ENCODE measurements at places on chromosomes 3 and 15. TPM values are rescaled to one million over a fixed set of nuclear protein-coding genes. Genes with fewer than 3 reads are reported as not detected.
A peak's percentile ranks its signal among the peaks of the same experiment; 100 is the strongest.

Gene CA12
- total RNA-seq: 237 TPM

Gene TATDN2
- 31.8 TPM for total RNA-seq

Gene CCR8
- 0.19 TPM for total RNA-seq

Gene SPINK8
- not detected for total RNA-seq

Gene TRH
- total RNA-seq: not detected

Gene FSIP1
- total RNA-seq: 2.4 TPM

DNA sequence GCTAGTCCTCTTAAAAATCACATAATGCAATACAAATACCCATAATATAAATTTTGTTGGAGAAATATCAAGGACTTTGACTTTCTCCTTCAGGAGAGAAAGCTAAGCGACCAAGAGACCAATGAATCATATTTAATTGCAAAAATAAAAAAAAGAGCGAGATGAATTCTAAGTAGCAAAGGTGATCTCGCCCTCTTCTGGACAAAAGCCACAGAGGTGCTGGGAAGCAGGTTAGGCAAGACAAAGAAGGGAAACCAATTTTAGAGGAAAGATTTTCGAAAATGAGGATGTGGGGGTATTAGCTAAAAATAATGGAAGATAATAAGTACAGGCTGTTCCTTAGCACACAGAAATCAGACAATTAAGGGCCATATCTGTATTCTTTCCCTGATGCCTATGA lies 111.4 kb upstream of the PLAAT1 start:
- no peaks in the 10 kb centered on the region for H3K27me3 ChIP-seq
- H3K4me3 ChIP-seq: no peak overlapping the region
- no peak for DNase-seq
- no peaks in the 10 kb centered on the region for H3K36me3 ChIP-seq

- peak overlapping the region; percentile 81 for H3K4me3 ChIP-seq
- H3K36me3 ChIP-seq: peaks cover 1% of the 10 kb centered on the region
- peaks cover 4% of the 10 kb centered on the region for H3K4me1 ChIP-seq
- DNase-seq: peak; percentile 92
- no peak overlapping the region for H3K27ac ChIP-seq
- H3K27me3 ChIP-seq: no peaks in the 10 kb centered on the region
Measured at GRCh38 chr3:48187579-48188265, 495 bp downstream of the CDC25A start.

- no peak for DNase-seq
- H3K36me3 ChIP-seq: no peaks in the 10 kb centered on the region
- H3K27me3 ChIP-seq: no peaks in the 10 kb centered on the region
- H3K4me3 ChIP-seq: no peak overlapping the region
Measured at GRCh38 chr15:94199725-94200124, 31.6 kb upstream of the MCTP2 start.

DNA sequence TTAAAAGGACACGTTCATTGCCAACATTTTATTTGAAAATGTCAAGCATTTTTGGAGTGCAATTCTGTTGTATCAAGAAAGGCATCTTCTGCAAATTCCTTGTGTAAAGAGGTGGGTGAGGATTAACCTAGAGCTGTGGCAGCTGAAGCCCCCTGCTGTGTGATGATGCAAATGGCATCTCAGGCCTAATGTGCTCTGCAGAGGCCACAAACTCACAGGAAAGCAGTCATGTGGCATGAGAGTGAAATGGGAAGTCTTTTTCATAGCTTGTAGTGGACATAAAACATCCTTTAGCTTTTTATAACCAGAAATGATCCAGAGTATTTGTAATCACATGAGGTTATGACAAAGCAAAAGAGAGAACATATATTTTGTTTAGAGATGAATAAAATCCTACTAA lies 6.4 kb downstream of the CADM2 start:
- no peak overlapping the region for H3K27ac ChIP-seq
- H3K4me3 ChIP-seq: no peak overlapping the region
- H3K36me3 ChIP-seq: no peaks in the 10 kb centered on the region
- peak; percentile 33 for DNase-seq

DNA sequence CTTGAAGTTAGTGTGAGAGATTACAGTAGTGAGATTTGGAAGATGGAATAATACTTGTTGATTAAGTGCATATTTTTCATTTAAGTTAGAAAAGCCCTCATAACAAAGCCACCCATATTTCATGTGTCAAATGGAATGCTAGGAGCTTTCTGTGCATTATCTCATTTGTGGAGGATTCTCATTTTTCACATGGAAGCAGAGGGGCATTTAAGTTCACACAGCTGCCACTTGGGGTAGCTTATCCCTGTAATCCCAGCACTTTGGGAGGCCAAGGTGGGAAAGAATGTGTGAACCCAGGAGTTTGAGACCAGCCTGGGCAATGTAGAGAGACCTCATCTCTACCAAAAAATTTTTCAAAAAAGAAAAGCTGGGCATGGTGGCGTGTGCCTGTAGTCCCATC lies 55.2 kb downstream of the RAB7A start:
- H3K36me3 ChIP-seq: no peaks in the 10 kb centered on the region
- H3K4me1 ChIP-seq: peaks cover 3% of the 10 kb centered on the region
- DNase-seq: no peak
- H3K27me3 ChIP-seq: no peaks in the 10 kb centered on the region
- no peak overlapping the region for H3K4me3 ChIP-seq

- H3K36me3 ChIP-seq: no peaks in the 10 kb centered on the region
- DNase-seq: no peak
- no peaks in the 10 kb centered on the region for H3K27me3 ChIP-seq
- no peaks in the 10 kb centered on the region for H3K4me1 ChIP-seq
Measured at GRCh38 chr15:70650567-70651302, 112.6 kb downstream of the UACA start.

DNA sequence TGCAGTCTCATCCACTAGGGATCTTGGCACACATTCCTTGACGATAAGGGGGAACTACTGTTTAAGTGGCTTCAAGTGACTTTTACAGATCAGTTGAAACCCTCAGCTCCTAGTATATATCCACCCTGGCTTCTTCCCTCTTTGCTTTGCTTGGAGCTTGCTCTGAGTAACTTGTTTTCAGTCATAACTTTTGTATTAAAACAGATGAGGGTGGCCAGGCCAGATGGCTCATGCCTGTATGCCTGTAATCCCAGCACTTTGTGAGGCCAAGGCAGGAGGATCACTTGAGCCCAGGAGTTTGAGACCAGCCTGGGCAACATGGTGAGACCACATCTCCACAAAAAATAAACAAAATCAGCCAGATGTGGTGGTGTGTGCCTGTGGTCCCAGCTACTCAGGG lies 42.4 kb downstream of the EOMES start:
- no peaks in the 10 kb centered on the region for H3K27me3 ChIP-seq
- DNase-seq: no peak
- no peak overlapping the region for H3K4me3 ChIP-seq
- no peak overlapping the region for H3K27ac ChIP-seq

DNA sequence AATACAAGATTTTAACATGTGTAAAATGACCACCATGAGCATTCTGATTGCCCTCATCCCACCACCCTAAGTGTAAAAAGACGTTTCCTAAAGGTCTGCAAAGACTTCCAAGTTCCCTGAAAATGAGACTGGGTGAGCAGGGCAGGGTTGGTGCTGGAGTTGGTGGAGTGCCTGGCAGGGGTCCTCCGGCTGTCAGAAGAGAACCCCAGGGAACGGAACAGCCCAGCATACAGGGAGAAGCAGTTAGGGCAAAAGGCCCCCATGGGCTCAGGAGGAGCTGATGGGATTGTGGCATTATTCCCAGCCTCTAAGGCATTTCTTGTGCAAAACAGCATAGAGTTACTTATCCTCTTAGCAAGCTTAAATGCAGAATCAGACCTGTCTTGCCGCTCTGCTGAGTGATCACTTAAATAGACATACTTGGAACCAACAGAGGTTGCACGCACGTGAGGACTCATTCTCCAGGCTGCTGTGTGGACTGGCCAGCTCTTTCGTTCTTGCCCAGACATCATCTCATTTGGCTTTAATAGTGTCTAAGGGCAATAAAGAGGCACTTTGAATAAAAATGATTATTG lies 36.0 kb downstream of the XYLB start:
- no peak for DNase-seq
- no peaks in the 10 kb centered on the region for H3K36me3 ChIP-seq
- H3K27me3 ChIP-seq: no peaks in the 10 kb centered on the region
- H3K27ac ChIP-seq: no peak overlapping the region

All from kidney (tissue), 22 donors.